ENCODE measurements at places on chromosomes 7 and 10.

DNA sequence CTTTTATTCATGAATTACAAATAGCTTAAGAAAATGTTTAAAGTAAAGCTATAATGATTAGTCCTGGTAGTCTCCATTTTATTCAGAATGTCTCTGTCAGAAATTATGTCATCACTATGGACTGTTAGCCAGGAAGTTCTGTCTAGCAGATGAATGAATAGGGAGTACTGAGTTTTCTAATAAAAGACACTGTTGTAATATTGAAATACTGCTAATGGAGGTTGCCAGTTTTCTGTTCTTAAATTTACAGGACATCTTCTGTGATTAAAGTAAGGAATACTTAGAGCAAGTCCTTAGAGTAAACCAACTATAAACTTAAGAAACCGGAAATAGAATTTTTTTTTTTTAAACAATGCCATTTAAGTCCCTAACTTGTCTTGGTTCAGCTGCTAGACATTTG lies 309.8 kb downstream of the ADK start:
- DNase-seq, result no peak

DNA sequence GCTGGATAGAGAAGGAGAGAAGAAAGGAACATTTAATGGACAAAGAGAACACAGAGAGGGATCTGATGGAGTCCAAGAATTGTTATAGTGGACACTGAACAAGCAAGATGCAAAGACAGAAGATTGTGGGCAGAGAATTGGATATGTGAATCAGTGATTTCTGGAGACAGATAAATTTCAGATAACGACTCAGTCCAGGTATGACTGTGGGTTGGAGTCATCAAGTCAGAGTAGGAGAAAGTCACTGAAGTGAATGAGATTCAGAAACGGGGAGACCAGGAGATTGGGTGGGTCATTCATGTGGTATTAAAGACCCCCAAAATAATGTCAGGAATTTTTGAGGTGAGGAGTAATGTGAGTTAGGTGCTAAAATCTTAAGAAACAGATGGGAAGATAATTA lies 23.0 kb downstream of the ASB4 start:
- DNase-seq, result no peak

GRCh38 chr10:128274938-128275337 lies 148.7 kb upstream of the MKI67 start:
- peak; percentile 7 for DNase-seq

DNA sequence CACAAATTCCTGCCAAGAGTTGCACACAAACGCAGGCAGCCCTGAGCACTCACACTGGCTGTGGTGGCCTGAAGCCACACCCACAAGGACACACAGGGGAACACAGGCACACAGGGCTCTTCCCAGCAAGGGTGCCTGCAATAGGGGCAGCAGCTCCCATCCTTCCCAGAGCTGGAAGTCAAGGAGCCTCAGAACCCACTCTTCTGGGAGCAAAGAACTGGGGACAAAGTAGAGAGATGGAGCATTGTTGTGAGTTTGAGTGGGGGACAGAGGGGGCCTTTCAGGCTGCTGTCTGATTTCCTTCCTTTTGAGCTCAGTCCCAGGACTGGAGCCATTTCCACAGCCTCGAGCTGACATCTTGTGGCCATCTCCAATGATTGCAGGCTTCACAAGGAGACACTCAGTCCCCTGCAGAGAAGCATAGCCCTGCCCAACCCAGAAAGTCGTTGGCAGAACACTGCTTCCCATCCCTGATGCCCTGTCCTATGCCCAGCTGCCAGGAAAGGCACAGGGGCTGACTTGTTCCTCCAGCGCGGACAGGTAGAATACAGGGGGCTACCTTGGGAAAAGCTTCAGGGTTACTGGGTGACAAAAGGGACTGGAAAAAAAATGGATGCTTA lies 34.4 kb upstream of the SLF2 start:
- DNase-seq, result peak; percentile 57

- DNase-seq, result no peak
Observed at GRCh38 chr7:12949060-12949931, 261.9 kb downstream of the ARL4A start.

GRCh38 chr7:95311389-95311788 lies 12.9 kb downstream of the PON1 start:
- no peak for DNase-seq

GRCh38 chr10:88082806-88083596 lies 219.6 kb downstream of the PTEN start:
- DNase-seq, result no peak

DNA sequence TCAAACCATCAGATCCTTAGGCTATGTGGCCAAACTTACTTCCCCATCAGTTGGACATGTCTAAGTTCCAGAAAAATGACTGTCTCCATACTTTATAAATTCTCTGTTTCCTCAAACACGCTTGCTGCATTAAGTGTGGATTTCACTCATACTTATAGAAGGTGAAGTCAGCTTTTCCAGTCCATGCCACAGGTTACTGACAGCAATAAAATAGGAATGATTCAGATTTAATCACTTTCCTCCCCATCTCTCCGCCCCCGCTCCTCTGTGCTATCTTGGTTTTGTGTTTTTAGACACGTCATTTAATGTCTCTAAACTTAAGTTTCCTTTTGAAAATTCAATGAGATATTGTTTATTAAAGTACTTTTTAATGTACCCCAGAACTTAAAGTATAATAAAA lies 1098.0 kb upstream of the C7orf33 start:
- no peak for DNase-seq

DNA sequence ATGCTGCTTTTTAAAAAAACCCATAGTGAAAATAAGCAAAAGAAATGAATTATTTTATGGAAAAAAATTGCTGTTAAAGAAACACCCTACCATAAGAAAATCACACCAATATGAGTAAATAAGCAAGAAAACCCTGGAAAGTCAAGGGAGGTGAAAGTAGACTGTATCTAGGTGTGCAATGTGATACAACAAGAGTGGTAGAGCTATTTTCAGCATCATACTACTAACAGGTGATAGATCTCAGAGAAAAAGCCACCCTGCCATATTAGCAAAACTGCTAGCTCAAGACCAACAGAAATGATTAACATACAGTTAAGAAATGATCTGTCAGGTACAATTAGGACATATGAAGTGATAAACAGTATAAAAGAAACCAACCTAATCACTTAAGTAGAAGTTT lies 54.8 kb downstream of the UBE2H start:
- DNase-seq, result no peak

Measured in NCI-H345 (cell line).